HCEC 1CT (cell line): ENCODE measurements at places on chromosomes 1 and 21.

DNA sequence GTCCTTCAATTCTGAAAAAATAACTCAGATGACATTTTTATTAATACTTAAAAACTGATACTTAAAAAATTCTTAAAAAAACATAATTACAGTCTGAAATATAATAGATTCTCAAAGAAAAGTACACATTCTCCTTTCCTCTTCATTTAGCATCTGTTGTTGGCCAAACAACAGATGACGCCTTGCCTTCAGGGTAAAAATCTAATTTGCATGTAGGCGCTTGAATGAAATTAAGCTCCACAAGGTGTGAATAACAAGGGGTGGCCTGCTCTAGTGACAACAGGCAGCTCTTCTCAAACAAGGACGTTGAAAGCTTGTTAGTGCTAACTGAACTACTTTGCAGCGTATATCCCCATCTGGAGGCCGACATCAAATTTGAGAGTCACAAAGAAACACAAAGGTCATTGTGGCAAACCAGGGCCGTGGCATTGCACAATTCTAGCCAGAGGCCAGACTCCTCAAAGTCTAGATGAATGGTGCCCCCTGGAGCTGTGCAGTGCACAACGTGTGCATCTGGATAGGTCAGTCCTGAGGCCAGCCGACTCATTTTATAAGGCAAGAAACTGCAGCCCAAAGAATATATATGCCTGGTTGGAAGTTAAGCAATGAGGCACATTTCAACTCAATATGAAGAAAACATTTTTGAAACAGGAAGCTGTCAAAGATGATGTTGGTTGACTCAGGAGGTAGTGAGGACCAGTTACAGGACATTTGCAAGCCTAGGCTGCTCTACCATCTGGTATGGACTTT is 459.2 kb upstream of the RUNX1 start:
- DNase-seq, result peak; percentile 92

DNA sequence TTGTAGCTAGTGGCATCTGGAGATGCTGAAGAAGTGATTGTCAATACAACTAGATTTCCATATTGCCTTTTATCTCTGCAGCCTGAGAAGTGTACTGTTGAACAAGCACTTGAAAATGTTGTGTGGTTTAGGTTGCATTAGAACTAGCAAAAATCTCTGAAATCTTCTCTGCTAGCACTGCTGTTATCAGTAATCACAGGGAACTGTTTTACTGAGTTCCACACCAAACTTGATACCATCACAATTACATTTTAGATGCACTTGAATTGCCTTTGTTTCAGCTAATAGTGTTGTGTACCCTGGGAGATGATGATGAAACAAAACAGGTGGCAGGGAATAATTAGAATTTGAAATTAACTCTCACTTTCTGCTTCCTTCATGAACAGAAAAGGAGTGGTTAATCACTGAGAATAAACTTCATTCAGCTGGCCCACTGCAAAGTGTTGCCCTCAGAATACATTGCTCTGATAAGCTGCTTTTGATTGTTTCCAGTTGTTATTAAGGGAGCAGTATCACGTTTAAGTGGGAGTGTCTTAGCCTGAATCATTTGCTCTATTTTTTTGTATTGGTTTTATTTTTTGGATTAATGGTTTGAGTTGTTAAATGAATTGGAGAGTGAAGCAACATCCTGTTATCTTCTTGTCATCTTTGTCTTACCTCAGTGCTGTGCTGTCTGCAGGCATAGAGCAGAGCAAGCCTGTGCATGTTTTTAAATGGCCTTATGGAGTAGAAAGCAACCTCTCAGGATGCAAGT is 13.0 kb downstream of the FAM20B start:
- no peak for DNase-seq

- DNase-seq, result no peak
Observed at GRCh38 chr1:69835955-69836354, 268.2 kb downstream of the LRRC7 start.

DNA sequence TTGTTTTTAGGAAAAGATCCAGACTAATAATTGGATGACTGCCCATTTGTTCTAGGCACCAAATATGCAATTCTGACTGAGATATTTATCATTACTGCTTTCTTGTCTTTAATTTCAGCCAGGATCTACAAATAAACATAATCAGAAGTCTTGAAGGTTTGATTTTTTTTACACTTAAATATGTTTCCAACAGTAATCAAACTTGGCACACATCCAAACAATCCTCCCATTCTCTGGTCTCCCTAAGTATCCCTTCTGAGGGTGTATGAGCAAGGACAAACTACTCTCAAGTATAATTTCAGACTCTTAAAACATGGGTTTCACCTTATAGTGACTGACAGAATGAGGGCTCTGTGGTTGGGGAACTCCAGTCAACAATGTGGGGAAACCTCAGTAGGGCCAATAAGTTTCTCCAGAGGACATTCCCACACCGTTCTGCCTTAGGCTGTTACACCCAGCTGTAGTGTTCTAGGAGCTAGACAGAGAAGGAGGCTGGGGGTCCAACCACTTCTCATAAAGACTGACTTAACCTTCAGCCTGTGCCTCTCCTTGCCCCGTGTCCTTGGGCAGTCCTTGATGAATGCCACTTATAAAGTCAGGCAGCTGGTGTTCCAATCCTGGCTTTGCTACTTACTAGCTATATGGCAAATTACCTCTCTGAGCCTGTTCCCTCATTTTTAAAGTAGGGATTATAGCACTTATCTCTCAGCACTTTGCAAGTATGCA is 1.5 kb upstream of the PALMD start:
- no peak for DNase-seq

DNA sequence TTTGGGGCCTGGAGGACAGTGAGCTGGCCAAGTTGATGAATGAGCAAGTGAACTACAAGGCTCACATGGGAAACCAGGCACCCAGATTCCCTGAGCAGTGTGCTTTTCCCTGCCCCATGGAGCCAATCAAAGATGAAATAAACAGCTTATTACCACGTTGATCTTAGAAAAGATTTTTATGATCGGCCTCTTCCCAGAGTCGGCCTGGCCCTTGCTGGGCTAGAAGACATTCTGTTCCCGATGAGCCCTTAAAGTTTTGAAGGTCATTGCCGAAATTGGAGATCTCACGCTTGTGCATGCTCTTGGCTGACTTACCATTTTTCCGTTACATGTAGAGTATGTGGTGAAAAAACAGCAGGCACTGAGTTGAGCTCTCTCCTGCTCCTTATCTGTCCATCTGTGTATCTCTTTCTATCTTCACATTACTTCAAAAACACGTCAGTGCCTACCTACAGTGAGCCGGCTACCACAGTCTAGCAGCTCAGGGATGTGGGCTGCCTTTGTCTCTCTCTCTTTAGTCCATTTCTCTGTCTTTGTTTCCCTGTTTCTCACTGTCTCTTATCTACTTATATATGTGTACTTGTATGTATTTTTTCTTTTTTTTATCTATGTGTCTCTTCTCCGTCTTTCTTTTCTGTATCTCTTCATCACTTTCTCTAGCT is 248.8 kb upstream of the USP24 start:
- no peak for DNase-seq

- DNase-seq, result no peak
Observed at GRCh38 chr1:85756864-85757263, 48.6 kb upstream of the ZNHIT6 start.

GRCh38 chr1:221343607-221344006 is 398.3 kb downstream of the DUSP10 start:
- no peak for DNase-seq

GRCh38 chr1:23424293-23425192 is at the start of gene TCEA3:
TCEA3 (minus strand) TSS chr1:23424748; CDS start chr1:23424633, 115 bp downstream.
- DNase-seq, result no peak

GRCh38 chr21:21996891-21997290 is 998.7 kb downstream of the NCAM2 start:
- DNase-seq, result no peak

DNA sequence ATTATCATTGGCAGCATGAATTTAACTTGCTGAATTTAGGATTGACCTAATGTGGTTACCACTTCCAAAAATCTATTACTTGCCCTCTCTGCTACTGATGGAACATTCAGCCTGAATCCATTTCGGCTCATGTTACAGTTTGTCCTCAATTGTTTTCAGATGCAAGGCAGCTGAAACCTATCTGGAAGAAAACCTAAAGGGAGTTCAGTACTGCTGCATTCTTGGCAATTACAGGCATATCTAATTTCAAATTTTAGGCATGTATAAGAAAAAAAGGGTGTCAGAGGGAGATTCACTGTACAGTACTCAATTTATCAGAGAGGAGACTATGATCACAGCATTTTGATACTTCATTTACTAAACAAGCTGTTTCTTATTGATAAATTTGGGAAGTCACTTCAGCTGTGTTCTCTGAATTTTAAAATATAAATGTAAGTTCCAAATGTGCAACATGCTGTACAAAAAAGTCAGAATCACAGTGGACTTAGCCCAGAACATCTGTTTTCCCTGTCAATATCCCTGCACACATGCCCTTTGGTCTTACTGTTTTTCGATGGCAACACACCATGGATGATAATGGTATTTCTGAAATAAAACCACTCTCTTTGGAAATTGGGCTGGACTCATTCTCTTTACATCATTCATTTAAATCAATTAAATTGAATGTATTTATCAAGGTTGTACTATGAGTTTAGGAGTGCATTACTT is 651.6 kb upstream of the ADGRL4 start:
- no peak for DNase-seq

GRCh38 chr21:34602061-34602460 is 12.9 kb downstream of the RCAN1 start:
- DNase-seq, result no peak

DNA sequence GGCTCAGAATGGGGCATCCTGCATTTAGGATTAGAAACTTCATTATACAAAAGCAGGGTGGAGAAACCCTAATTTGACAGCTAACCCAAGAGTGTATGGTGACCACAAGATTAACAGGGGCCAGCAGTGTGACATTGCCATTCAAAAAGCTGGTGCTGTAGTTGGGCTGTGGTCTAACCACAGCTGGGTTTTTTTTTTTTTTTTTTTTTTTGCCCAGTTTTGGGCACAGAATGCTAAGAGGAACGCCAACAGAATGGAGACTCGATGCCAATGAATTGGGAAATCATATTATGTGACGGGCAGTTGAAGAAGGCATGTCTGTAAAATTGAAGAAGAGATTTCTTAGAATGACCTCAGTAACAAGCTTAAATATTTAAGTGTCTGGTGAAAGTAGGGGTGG is 58.4 kb downstream of the NFIA start:
- no peak for DNase-seq

GRCh38 chr1:169102567-169102966 is 3.9 kb upstream of the ATP1B1 start:
- peak; percentile 60 for DNase-seq

GRCh38 chr1:15847100-15847892 is at the start of gene SPEN:
SPEN (plus strand) TSS chr1:15847707; CDS start chr1:15848068, 361 bp downstream.
- DNase-seq, result peak; percentile 97

GRCh38 chr1:24389231-24389678 is 24.3 kb downstream of the STPG1 start:
- DNase-seq, result no peak

GRCh38 chr1:198638894-198639635 is at the start of gene PTPRC:
PTPRC (plus strand) TSS chr1:198639040; CDS start chr1:198639269, 229 bp downstream.
- no peak for DNase-seq

GRCh38 chr1:115746021-115746690 is 22.4 kb downstream of the CASQ2 start:
- DNase-seq, result no peak

GRCh38 chr1:192263436-192263835 is 53.4 kb upstream of the RGS21 start:
- DNase-seq, result peak; percentile 90

DNA sequence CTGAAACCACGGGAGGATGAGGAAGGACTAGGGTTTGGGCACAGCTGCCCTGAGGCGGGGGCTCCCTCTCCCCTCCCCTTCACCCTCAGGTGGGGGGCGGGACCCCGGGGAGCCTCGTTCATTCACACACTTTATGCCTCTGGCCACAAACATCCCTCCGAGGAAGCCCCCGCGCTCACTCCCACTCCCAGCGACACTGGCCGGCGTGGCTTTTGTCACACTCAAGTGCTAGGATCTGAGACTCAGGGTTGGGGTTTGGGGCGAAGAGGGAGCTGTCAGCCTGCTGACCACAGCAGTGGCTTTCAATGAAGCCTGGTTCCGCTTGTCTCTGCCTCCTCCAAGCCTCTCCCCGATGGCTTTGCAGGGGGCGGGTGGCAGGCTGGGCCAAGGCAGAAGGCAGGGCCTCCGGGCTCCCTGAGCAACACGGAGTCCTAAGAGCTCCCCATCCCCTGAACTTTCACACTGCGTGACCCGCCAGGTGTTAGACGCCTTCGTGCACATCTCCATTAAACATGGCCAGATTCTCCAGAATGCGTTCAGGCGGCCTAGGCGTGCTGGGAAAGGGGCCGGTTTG is 178.1 kb downstream of the NPHP4 start:
- no peak for DNase-seq

GRCh38 chr1:91744953-91745639 is 140.9 kb downstream of the TGFBR3 start:
- DNase-seq, result no peak

DNA sequence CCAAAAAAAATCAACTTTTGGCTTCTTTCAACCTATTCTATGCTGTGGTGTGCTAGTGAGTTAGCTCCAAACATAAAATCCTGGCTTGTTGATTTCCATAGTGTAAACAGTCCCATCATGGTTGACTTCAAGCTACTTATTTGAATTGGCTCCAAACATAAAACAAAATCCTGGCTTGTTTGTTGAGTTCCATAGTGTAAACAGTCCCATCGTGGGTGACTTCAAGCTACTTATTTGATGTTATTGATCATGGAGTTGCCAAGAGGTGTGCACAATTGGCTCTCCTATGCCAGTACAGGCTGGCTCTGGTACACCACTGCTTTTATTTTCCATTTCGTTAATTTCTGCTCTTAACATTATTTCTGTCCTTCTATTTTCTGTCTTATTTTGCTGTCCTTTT is 1.8 kb upstream of the COA6 start:
- DNase-seq, result no peak

DNA sequence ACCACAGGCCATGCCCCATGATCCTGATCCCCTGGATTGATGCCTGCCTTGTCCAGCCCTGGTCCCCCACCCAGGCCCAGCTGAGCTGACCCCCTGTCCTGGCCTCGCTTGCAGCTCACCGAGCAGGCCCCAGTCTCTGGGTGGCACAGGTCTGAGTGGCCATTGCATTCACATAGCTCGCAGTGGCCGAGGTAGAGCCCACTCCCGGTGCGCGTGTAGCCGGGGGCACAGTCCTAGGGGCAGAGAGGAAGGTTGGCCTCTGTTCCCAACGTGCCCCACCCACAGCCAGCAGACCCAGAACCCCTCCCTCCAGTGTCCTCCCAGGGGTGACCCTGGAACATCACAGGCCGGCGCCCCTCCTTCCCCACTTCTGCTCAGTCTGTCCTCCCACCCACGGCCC is 51.9 kb downstream of the LDLRAD2 start:
- DNase-seq, result no peak

- no peak for DNase-seq
Observed at GRCh38 chr1:49307457-49307856, 530.8 kb upstream of the BEND5 start.

DNA sequence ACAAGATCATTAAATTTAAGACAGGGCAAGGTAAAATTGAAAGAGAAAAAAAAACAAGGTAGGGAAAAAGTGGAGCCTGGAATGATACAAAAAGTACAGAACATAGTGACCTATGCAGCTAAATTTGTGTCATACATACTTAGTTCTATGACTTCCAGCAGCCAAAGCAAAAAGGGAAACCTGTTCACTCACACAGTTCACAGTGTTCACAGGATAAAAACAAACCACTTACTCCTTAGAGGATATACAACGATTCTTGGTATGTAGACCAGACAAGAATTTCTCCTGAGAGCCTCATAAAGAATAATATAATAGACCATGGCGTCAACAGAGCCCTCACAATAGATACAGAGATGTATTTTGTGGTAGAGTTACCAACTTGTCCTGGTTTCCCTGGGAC is 27.5 kb downstream of the COA7 start:
- no peak for DNase-seq

- no peak for DNase-seq
Observed at GRCh38 chr1:83985048-83985447, 13.9 kb downstream of the TTLL7 start.
